ENCODE measurements at places on chromosomes 5 and 9. TPM values are rescaled to one million over a fixed set of nuclear protein-coding genes. Genes with fewer than 3 reads are reported as not detected.

- H3K27ac ChIP-seq, result no peak overlapping the region
- no peak overlapping the region for H3K4me3 ChIP-seq
- H3K27me3 ChIP-seq, result peaks cover 18% of the 10 kb centered on the region
- DNase-seq, result no peak
- no peaks in the 10 kb centered on the region for H3K4me1 ChIP-seq
- H3K36me3 ChIP-seq, result no peaks in the 10 kb centered on the region
Measured at GRCh38 chr9:89790542-89791109, 185.8 kb downstream of the GADD45G start.

Gene LSM11
- 6.2 TPM for total RNA-seq

Gene ABLIM3
- total RNA-seq, result 14.3 TPM

GRCh38 chr5:126384985-126385384 lies 38.2 kb upstream of the GRAMD2B start:
- H3K27ac ChIP-seq, result peak overlapping the region; percentile 6
- peaks cover 15% of the 10 kb centered on the region for H3K4me1 ChIP-seq
- no peaks in the 10 kb centered on the region for H3K27me3 ChIP-seq
- no peaks in the 10 kb centered on the region for H3K36me3 ChIP-seq
- H3K4me3 ChIP-seq, result no peak overlapping the region

Gene LPAR1
- 7.4 TPM for total RNA-seq

GRCh38 chr5:157335534-157336422 lies 69.9 kb downstream of the CYFIP2 start:
- no peaks in the 10 kb centered on the region for H3K36me3 ChIP-seq
- H3K4me3 ChIP-seq, result no peak overlapping the region
- no peak for DNase-seq
- no peak overlapping the region for H3K27ac ChIP-seq
- H3K4me1 ChIP-seq, result no peaks in the 10 kb centered on the region

Gene WWC1
- total RNA-seq, result 52.6 TPM

GRCh38 chr9:128419061-128419925 lies 1.4 kb upstream of the CERCAM start:
- peaks cover 57% of the 10 kb centered on the region for H3K4me1 ChIP-seq
- H3K4me3 ChIP-seq, result no peak overlapping the region
- H3K27me3 ChIP-seq, result no peaks in the 10 kb centered on the region
- no peaks in the 10 kb centered on the region for H3K36me3 ChIP-seq
- no peak overlapping the region for H3K27ac ChIP-seq
- no peak for DNase-seq

Gene NRG2
- 0.91 TPM for total RNA-seq

Gene PDE6A
- total RNA-seq, result not detected

Gene FBLL1
- 0.15 TPM for total RNA-seq

Gene IDNK
- total RNA-seq, result 3.3 TPM

Gene CCL28
- total RNA-seq, result 0.25 TPM

DNA sequence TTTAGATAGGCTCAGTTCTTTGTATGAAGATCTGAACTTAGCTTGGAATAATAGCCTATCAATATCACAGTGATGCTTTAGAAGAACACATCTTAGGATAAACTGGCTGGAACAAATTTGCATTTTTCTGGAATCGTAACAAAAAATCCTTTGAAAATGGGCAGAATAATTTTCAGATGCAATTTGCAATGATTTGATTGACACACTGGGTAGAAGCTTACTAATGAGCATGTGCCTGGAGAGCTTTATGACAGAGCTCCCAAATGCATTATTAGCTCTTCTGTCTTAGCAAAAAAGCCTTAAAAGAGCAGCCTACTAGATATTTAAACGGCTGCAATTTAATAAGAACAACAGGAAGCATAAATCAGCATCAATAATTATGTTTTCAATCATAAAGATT lies 76.8 kb upstream of the TXNDC8 start:
- no peaks in the 10 kb centered on the region for H3K4me1 ChIP-seq
- H3K36me3 ChIP-seq, result no peaks in the 10 kb centered on the region

DNA sequence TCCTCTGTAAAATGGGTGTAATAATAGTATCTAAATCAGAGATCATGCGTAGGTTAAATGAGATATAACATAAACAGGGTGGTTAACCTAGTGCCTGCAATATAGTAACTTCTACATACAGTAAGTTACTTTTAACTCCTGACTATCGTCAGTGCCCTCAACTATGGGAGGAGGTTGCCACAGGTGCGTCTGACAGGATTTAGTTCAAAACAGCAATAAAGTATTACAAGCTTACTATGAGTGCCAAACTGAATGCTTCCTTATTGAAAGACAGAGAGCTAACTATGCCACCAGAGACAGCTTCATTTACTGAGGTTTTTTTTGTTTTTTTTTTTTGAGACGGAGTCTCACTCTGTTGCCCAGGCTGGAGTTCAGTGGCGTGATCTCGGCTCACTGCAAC lies 209.0 kb downstream of the ADAMTSL1 start:
- DNase-seq, result no peak
- H3K27ac ChIP-seq, result no peak overlapping the region
- no peaks in the 10 kb centered on the region for H3K36me3 ChIP-seq
- no peak overlapping the region for H3K4me3 ChIP-seq

Gene TRPM6
- 0.44 TPM for total RNA-seq

Gene KIF12
- 6.4 TPM for total RNA-seq

DNA sequence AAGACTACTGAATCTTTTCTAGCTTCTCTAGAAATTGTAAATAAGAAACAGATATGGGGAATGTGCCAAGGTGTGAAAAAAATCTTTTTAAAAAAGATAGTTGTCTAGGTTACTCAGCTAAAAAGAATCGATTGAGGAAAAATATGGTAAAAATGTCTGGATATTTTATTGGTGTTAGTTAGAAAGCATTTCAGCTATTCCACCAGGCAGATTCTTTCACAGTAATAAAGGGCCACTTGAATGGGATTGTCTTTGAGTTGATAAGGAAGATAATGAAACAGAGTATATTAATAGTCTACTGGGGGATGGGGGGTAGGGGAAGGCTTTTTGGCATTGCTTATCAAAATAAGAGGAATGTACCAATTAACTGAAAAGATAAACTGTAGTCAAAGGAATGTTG lies 51.9 kb downstream of the SLIT3 start:
- H3K36me3 ChIP-seq, result no peaks in the 10 kb centered on the region
- H3K4me1 ChIP-seq, result no peaks in the 10 kb centered on the region
- peaks cover 45% of the 10 kb centered on the region for H3K27me3 ChIP-seq
- no peak overlapping the region for H3K27ac ChIP-seq
- H3K4me3 ChIP-seq, result no peak overlapping the region

Gene DMRT3
- not detected for total RNA-seq

Gene DIRAS2
- total RNA-seq, result not detected

GRCh38 chr5:44646016-44646415 lies 162.7 kb upstream of the MRPS30 start:
- H3K27ac ChIP-seq, result no peak overlapping the region
- H3K36me3 ChIP-seq, result no peaks in the 10 kb centered on the region
- no peak overlapping the region for H3K4me3 ChIP-seq
- H3K27me3 ChIP-seq, result no peaks in the 10 kb centered on the region

DNA sequence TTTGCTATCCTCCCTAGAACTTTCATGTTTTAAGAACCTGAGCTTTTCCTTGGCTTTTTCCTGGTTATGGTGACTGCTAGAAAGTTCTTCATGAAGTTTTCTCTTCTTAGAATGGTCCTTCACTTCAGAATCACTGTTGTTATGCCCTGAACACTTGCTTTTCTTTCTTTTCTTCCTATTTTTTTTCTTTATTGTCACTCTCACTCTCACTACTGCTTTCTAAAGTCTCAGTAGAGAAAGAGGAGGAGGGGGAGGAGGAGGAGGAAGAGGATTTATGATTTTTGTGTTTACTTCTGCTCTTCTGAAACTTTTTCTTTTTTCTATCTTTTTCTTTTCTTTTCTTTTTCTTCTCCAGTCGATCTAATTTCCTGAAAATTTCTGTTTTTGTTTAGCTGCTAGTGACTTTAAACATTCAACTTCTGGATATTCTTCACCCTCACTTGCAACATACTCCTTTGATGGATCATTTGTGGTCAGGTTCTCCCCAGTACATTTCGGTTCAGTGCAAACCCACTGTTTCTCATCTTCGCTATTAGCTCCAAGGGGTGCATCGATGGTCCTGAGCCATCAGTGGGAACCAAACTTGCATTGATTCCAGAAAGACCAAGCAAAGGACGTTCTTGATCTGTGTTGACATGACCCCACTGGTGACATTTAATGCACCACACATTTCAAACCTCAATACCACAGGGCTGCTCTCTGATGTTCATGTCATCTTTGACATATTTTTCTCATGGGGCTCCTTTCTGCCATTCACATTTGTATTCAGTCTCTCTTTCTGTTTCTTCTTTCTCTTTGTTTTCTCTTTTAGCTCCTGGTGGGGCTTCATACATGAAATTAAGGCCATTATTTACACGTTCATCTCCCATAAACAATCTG lies 81.6 kb upstream of the HAND1 start:
- no peak overlapping the region for H3K27ac ChIP-seq
- no peak overlapping the region for H3K4me3 ChIP-seq
- H3K4me1 ChIP-seq, result no peaks in the 10 kb centered on the region
- no peaks in the 10 kb centered on the region for H3K36me3 ChIP-seq
- DNase-seq, result no peak

DNA sequence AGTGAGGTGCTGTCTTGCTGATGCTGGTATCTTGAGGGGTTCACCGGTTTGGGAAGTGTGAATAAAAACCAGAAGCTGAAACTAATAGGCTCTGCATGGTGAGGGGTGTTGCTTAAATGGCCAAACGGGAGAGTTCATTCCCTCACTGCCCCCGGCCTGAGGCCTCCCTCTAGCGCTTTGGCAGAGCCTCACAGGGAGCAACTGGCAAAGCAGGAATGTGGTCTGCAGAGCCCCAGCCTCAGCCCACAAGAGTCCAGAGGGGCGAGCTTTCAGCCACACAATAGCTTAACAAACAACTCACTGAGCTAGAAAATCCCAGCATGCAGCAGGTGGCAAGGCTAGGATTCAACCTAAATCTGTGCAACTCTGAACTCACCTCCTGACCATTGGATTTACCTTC lies 234.8 kb downstream of the MED10 start:
- H3K4me3 ChIP-seq, result no peak overlapping the region
- no peaks in the 10 kb centered on the region for H3K4me1 ChIP-seq
- DNase-seq, result no peak
- H3K36me3 ChIP-seq, result no peaks in the 10 kb centered on the region
- H3K27ac ChIP-seq, result no peak overlapping the region
- H3K27me3 ChIP-seq, result no peaks in the 10 kb centered on the region

- DNase-seq, result no peak
- no peak overlapping the region for H3K27ac ChIP-seq
- no peaks in the 10 kb centered on the region for H3K36me3 ChIP-seq
- H3K4me3 ChIP-seq, result no peak overlapping the region
- H3K27me3 ChIP-seq, result no peaks in the 10 kb centered on the region
Measured at GRCh38 chr5:96814041-96814440, 6.3 kb upstream of the ERAP1 start.

- no peaks in the 10 kb centered on the region for H3K36me3 ChIP-seq
- H3K27me3 ChIP-seq, result no peaks in the 10 kb centered on the region
- no peaks in the 10 kb centered on the region for H3K4me1 ChIP-seq
Measured at GRCh38 chr5:143576711-143577484, 173.4 kb upstream of the NR3C1 start.

- H3K4me1 ChIP-seq, result peaks cover 25% of the 10 kb centered on the region
- no peaks in the 10 kb centered on the region for H3K36me3 ChIP-seq
- peak; percentile 48 for DNase-seq
- H3K4me3 ChIP-seq, result peak overlapping the region; percentile 45
Measured at GRCh38 chr5:73437101-73437776, 11.3 kb downstream of the FOXD1 start.

DNA sequence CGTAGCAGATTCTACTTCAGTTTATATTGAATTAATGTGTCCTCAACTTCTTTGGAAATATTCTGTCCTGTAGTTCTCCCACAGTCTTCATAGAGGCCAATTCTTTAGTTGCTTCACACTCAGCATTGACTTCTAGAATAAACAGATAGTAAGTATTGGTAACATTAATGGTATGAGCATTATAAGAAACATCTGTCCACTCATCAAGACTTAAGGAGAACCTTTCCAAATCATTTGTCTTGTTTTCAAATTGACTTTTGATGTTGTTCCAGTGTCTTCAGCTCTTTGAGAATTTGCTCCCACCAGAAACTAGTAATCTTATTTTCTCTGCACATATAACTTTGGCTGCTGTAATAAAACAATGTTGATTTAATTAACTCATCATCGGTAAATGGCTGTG lies 18.3 kb downstream of the RANBP17 start:
- no peak overlapping the region for H3K27ac ChIP-seq
- no peaks in the 10 kb centered on the region for H3K4me1 ChIP-seq
- peaks cover 3% of the 10 kb centered on the region for H3K36me3 ChIP-seq
- H3K27me3 ChIP-seq, result no peaks in the 10 kb centered on the region
- no peak overlapping the region for H3K4me3 ChIP-seq

GRCh38 chr5:171275841-171276544 lies 33.1 kb upstream of the TLX3 start:
- no peaks in the 10 kb centered on the region for H3K4me1 ChIP-seq
- no peak overlapping the region for H3K27ac ChIP-seq
- H3K36me3 ChIP-seq, result no peaks in the 10 kb centered on the region
- no peak overlapping the region for H3K4me3 ChIP-seq
- DNase-seq, result no peak

DNA sequence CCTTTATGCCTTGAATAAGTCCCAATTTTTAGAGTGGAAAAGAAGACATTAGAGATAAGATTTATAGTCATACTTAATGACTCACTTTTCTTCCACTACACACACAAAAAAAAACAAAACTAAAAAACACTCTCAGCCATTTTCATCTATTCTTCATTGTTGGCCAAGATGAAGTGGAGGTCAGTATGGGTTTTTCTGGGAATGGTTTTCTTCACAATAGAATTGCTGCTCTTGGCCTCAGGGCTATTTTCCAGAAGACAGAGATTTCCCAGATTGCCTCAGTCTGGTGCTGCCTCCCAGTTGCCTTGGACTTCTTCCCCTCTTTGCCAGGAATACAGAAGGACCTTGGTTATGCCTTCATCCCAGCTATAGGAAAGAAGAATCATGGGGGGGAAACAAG lies 463.7 kb downstream of the TMEM232 start:
- H3K4me3 ChIP-seq, result no peak overlapping the region
- H3K36me3 ChIP-seq, result no peaks in the 10 kb centered on the region
- no peak overlapping the region for H3K27ac ChIP-seq
- H3K27me3 ChIP-seq, result no peaks in the 10 kb centered on the region

DNA sequence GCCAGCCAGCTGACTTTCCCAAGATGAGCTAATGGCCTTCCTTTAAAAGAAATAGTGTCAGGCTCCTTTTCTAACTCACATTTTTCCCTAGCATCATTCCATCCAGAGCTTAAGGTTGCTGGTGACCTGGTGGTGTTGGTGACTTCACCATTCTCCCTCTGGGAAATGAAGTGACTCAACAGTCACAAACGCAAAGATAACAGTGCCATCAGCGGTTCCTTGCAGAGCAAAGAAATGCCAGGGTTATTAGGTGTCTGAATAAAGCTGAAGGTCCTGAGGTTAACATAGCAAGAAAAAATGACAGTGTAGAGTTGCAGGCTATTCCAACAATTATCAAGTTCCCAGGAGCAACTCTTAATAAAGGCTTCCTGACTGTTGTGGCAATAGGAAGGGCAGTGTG lies 111.8 kb upstream of the SLC44A1 start:
- no peak overlapping the region for H3K27ac ChIP-seq
- H3K4me1 ChIP-seq, result peaks cover 17% of the 10 kb centered on the region
- H3K36me3 ChIP-seq, result no peaks in the 10 kb centered on the region
- H3K4me3 ChIP-seq, result no peak overlapping the region
- no peaks in the 10 kb centered on the region for H3K27me3 ChIP-seq

DNA sequence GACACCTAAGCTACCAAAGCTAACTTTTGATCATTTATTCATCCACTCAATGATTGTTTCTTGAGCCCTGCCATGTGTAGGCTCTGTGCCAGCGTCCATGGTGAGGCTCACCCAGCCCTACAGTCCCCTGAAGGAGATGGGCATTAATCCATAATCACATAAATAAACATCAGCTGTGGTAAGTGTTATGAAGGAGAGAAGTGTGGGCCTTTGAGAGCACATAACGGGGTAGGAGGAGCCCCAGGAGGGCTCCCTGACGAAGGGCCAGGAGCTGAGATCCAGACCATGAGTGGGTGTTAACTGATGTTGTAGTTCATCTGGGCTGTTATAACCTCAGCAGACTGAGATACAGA lies 53.9 kb upstream of the AFAP1L1 start:
- no peaks in the 10 kb centered on the region for H3K36me3 ChIP-seq
- H3K27ac ChIP-seq, result no peak overlapping the region

Gene CDX1
- not detected for total RNA-seq
